Stimulated activated CD8-positive, alpha-beta memory T cell treated with anti-CD3 and anti-CD28 coated beads, Interleukin-4, amount 100 ng/mL, for 1 hour (primary cell): ENCODE measurements at places on chromosomes 12 and 14.

GRCh38 chr12:90268574-90268973 lies 559.9 kb upstream of the ATP2B1 start:
- no peak for DNase-seq

- DNase-seq = no peak
Observed at GRCh38 chr12:14264316-14264715, 101.2 kb upstream of the ATF7IP start.

GRCh38 chr12:100661300-100661951 lies 87.9 kb downstream of the GAS2L3 start:
- no peak for DNase-seq

- DNase-seq = no peak
Observed at GRCh38 chr12:89950421-89950820, 241.8 kb upstream of the ATP2B1 start.

DNA sequence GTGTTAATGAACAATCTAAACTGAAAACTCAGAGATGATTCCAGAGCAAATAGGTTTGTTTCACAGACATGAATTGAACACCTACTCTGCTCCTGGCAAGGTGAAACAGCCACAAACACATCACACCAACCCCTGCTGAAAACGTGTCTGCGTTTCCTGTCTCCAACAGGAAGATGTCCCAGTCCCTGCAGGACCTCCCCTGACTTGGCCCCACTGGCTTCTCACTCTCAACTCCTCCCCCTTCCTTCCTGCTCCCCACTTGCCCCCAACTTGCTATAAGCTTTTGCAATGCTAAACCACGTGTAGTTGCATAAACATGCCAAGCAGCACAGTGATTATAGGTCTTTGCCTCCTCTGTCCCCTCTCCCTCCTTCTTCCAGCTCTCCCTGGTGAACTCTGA lies 567.6 kb downstream of the BCL11B start:
- DNase-seq = peak; percentile 5

- DNase-seq = no peak
Observed at GRCh38 chr12:131836714-131837397, 8.7 kb downstream of the MMP17 start.

GRCh38 chr14:40292664-40293063 lies 860.4 kb upstream of the FBXO33 start:
- DNase-seq = no peak

DNA sequence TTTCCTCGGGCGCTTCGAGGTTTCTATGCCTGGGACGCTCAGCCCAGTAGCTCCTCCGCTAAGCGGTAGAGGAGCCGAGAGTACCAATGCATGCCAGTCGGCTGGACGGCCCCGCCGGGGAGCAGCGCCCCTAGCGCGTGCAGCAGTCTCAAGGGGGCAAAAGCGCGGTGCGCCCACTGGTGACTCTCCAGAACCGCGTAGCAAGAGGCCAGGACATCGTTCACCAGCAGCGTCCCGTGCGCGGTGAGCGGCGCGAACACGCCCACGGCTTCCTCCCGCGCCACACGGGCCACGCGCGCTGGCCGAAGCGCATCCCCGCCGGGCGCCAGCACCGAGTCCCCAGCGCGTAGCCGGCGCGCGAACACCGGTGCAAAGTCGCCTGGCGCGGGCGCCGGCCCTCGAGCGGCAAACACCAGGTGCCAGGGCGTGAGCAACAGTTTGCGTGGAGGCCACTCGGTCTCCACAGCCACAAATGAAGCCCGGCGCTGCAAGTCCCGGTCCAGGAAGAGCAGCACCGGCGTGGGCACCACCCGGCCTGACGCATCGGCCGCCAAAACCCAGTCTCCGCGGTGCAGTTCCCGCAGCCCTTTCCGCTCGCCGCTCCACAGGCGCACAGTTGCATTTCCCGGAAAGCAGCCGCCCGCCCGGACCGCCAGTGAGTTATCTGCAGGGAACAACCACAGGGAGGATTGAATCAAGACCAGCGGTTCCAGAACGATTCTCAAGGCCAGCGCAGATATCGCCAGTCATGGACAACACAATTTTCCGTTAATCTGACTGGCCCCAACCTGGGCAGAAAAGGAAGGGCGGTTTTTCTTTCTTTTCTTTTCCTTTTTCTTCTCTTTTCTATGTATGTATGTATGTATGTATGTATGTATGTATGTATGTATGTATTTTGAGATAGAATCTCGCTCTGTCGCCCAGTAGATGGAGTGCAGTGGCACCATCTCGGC lies 4.5 kb downstream of the DHH start:
- DNase-seq = no peak

- no peak for DNase-seq
Observed at GRCh38 chr14:76583174-76583573, 178.1 kb upstream of the VASH1 start.

- DNase-seq = no peak
Observed at GRCh38 chr12:127107744-127108143, 1159.2 kb upstream of the TMEM132C start.

DNA sequence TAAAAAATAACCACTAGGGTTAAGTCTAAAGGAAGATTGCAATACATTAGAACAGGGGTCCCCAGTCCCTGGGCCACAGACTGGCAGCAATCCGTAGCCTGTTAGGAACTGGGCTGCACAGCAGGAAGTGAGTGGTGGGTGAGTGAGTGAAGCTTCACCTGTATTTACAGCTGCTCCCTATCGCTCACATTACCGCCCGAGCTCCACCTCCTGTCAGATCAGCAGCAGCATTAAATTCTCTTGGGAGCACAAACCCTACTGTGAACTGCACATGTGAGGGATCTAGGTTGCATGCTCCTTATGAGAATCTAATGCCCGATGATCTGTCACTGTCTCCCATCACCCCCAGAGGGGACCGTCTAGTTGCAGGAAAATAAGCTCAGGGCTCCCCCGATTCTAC lies 15.5 kb downstream of the ADGRD1 start:
- DNase-seq = no peak

GRCh38 chr12:26723379-26724308 lies 109.3 kb downstream of the ITPR2 start:
- no peak for DNase-seq

- DNase-seq = no peak
Observed at GRCh38 chr14:83096092-83096491, 1562.4 kb upstream of the SEL1L start.

DNA sequence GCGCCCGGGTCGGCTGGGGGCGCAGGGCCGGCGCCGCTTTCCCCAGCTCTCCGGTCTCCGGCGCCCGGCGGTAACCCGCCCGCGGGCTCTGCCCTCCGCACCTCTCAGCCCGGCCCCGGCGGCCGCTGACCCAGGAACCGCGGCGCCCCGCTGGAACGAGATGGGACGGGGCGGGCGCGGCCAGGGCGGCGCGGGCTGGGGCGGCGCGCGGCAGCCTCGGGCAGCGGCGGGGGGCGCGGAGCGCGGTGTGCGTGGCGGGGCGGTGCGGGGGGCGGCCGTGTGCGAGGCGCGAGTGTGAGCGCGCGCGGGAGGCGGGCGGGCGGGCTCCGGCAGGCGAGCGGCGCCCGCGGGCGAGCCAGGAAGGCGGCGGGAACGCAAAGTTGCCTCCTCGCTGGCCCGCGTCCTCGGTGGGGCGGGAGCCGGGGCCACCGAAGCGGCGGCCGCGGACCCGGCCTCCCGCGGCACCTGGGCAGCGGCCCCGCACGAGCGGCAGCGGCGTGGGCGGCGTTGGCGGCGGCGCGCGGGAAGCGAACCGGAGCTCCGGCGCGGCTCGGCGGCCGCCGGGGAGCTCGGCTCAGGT lies 671 bp upstream of the DIO3 start:
- no peak for DNase-seq

DNA sequence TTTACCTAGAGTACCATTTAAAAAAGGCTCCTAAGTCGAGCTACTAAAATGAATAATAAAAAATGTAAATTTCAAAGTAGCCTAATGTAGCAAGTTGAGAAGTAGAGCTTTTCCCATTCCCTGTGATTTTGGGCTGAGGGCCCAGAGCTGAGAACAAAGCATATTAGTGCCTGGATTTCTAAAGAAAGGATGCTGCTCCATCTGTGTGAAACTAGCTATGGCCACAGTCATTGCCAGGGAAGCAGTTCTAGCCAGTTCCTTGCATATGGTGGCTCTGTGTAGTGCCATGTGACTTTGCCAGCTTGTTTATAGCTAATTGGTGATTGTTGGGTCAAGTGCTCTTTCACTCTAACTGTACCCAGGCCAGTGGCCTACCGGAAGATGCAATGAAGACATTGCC lies 20.4 kb upstream of the FBXO33 start:
- no peak for DNase-seq

GRCh38 chr14:61661471-61662400 lies 33.6 kb upstream of the HIF1A start:
- no peak for DNase-seq

DNA sequence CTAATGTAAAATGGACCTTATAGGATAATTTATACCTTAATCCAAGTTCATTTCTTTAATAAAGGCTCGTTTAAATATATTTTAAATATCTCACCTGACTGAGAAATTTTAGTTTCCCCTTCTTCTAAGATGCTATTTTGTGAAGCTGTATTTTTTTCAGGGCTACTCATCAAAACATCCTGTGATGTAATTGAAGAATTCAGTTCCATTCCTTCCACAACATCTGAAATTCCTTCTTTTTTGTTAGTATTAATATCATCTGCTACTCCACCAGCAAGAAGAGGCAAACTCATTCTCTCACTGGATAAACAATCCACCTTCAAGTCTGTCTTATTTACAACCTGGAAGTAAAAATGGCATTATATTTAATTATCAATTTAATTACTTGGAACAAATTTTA lies 22.5 kb downstream of the LGALS3 start:
- no peak for DNase-seq

GRCh38 chr12:100273782-100274181 lies 6.8 kb downstream of the SCYL2 start:
- no peak for DNase-seq

DNA sequence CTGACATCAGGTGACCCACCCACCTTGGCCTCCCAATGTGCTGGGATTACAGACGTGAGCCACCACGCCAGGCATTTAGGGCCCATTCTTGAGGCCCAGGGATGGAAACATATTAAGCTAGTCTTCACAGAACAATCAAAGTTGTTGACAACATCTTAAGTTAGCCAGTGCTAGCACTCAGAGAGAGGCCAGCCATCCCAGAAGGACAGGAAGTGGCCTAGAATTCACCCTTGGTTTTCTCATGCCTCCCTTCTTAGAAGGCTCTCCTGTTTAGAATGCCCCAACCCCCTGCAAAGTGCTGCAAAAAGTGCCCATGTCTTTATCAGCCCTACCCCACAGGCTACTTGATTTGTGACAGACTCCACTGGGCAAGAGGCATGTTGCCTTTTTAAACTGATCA lies 12.1 kb upstream of the OR6J1 start:
- no peak for DNase-seq

- DNase-seq = no peak
Observed at GRCh38 chr12:121831571-121832245, 27.0 kb downstream of the HPD start.

- no peak for DNase-seq
Observed at GRCh38 chr12:109900752-109901580, 892 bp downstream of the TCHP start.

GRCh38 chr14:59890676-59891075 lies 20.1 kb upstream of the RTN1 start:
- DNase-seq = no peak

DNA sequence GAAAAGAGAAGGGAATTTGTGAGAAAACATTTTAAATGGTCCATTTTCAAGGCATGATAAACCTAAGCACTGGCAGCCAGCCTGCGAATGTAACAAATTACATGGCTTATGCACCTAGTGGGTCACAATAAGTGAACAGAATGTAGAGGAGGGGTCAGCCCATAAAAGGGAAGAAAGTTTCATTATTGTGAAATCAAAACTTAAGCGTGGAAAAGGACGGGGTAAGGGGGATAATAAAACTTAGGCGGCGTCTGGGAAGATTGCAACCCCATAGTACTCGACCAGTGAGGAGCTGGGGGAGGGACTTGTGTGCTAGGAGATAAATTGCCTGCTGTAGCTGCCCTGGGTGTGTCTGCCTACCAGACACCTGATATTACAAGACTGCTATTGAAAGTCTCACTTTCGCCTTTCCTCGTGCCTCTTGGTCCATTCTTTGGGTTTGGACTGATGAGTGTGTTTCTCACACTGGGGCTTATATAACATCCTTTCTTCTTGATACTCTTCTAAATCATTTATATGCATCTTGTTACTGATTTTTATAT lies 40.6 kb downstream of the ZDHHC17 start:
- no peak for DNase-seq
